ENCODE measurements at places on chromosomes 1 and 21.

GRCh38 chr1:170556917-170557316, 25.0 kb downstream of the GORAB start:
- H3K4me3 ChIP-seq, result no peak overlapping the region
- H3K4me1 ChIP-seq, result no peaks in the 10 kb centered on the region
- H3K36me3 ChIP-seq, result peaks cover 9% of the 10 kb centered on the region
- no peak for DNase-seq

- no peak for DNase-seq
- H3K27me3 ChIP-seq, result no peaks in the 10 kb centered on the region
- H3K4me3 ChIP-seq, result no peak overlapping the region
- H3K27ac ChIP-seq, result no peak overlapping the region
- H3K4me1 ChIP-seq, result no peaks in the 10 kb centered on the region
- no peaks in the 10 kb centered on the region for H3K36me3 ChIP-seq
These were observed 95.2 kb upstream of the MPC2 start for GRCh38 chr1:168032029-168032428.

DNA sequence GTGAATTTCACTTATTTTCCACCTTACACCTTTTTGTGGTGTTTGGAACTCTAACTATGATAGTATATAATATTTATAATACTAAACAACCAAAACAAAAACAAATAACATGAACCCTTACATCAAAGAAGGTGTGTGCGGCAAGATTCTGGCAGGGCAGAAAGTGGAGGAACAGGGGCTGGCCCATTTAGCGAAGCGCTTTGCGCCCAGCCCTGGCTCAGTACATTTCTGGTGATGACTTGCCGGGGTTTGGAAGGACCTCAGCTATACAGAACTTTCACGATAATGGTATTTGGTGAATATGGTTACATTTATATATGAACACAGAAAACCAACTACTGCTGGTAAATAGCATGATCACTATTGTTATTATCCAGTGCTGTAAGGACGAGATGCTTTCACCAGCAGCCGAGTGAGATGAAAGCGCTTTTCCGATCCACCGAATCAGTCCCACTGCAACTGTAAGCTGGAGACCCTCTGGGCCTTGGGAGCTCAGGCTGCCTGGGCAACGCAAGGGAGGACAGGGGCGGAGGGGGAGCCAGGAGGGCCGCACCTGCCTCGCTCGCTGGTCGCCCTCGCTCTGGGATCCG, 63.9 kb downstream of the CD247 start:
- no peak for DNase-seq
- no peak overlapping the region for H3K27ac ChIP-seq
- H3K36me3 ChIP-seq, result no peaks in the 10 kb centered on the region
- peak overlapping the region; percentile 68 for H3K4me3 ChIP-seq
- peaks cover 6% of the 10 kb centered on the region for H3K4me1 ChIP-seq

GRCh38 chr1:53656747-53657530, 82.0 kb downstream of the GLIS1 start:
- no peak overlapping the region for H3K4me3 ChIP-seq
- no peak for DNase-seq
- no peaks in the 10 kb centered on the region for H3K36me3 ChIP-seq
- H3K27ac ChIP-seq, result no peak overlapping the region
- peaks cover 10% of the 10 kb centered on the region for H3K27me3 ChIP-seq
- peaks cover 10% of the 10 kb centered on the region for H3K4me1 ChIP-seq

DNA sequence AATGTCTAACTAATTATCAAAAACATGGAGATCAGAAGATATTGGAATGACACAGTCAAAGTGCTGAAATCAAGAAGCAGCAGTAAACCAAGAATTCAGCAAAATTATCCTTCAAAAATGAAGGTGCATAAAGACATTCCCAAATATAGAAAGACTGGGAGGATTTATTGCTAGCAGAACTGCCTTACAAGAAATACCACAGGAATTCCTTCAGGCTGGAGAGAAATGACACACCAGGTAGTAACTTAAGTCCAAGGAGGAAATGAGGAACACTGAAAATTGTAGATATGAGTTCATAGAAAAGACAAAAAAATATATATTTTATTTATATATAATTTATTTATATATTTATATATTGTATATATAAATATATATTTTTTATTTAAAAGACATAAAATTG, 217.2 kb downstream of the RPS6KC1 start:
- no peak for DNase-seq
- H3K36me3 ChIP-seq, result no peaks in the 10 kb centered on the region
- no peak overlapping the region for H3K27ac ChIP-seq
- no peaks in the 10 kb centered on the region for H3K27me3 ChIP-seq

DNA sequence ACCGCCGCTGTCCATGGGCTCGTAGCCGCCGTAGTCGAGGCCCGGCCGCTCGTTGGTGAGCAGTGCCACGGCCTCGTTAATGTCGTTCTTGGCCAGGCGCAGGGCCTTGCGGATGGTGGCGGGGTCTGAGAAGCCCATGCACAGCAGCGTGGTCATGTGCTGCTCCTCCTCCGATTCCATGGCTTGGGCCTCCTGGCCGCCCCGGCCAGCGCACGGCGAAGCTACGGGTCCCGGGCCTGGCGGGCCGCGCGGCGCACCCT, 300 bp downstream of the USP24 start:
- peak overlapping the region; percentile 90 for H3K27ac ChIP-seq
- peak overlapping the region; percentile 98 for H3K4me3 ChIP-seq
- no peaks in the 10 kb centered on the region for H3K27me3 ChIP-seq
- peaks cover 55% of the 10 kb centered on the region for H3K4me1 ChIP-seq
- no peaks in the 10 kb centered on the region for H3K36me3 ChIP-seq

DNA sequence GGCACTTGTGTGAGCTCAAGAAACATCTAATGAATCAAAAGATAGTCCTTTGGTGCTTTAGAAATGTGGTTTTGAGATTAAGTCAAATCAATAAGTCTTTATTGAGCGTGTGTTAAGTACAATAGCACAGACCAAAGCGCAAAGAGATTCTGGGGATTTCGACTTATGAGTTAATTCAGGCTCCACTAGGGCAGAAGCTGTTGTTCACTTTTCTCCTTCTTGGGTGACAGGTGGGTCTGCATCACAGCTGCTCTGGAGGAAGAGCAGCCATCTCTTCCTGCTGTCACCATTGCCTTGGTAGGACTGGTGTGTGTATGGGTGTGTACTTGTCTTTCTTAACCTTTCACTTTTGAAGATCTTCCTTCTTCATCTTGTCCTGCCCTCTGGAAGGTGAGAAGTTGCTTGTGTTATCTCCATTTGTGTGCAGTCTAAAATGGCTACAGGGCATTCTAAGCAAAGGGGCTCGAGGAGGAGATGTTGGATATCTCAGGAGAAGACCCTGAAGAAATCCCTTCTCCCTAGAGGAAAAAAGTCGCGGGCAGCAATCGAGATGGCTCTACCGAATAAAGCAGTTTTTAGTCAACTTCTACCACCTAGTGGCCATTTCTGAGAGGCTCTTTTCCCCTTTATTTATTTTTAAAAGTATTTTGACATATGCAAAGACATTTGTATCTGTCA, 22.9 kb upstream of the DISC1 start:
- H3K4me1 ChIP-seq, result peaks cover 12% of the 10 kb centered on the region
- peak; percentile 69 for DNase-seq
- H3K27ac ChIP-seq, result peak overlapping the region; percentile 9
- no peaks in the 10 kb centered on the region for H3K27me3 ChIP-seq
- peak overlapping the region; percentile 77 for H3K4me3 ChIP-seq
- H3K36me3 ChIP-seq, result no peaks in the 10 kb centered on the region

DNA sequence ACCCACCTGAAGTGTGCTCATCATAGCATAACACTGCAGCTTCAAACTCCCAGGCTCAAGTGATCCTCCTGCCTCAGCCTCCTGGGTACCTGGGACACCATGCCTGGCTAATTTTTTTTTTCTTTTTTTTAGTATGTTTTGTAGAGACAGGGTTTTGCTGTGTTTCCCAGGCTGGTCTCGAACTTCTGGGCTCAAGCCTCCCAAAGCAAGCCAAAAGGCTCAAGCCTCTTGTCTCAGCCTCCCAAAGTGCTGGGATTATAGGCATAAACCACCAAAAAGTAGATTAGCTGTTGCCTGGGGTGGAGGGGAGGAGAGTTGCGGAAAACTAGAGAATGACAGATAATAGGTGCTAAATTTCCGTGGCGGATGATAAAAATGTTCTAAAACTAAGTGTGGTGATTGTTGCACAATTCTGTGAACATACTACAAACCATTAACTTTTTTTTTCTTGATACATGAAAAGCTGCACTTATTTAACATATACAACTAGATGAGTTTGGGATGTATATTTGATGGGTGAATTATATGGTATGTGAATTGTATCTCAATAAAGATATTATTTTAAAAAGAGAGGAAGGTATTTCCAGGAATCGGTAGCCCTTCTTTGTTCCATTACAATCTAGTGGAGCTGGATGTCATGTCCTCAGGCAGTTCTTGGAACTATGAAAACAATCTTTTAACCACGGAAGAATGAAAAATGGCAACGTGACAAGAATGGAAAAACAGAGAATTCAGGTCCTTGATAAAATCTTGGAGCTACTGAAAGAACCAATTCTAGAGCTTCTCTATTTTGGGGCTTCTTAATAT, 27.3 kb upstream of the MED18 start:
- H3K4me1 ChIP-seq, result peaks cover 27% of the 10 kb centered on the region
- no peaks in the 10 kb centered on the region for H3K36me3 ChIP-seq
- no peak overlapping the region for H3K4me3 ChIP-seq
- no peak for DNase-seq
- H3K27me3 ChIP-seq, result no peaks in the 10 kb centered on the region

DNA sequence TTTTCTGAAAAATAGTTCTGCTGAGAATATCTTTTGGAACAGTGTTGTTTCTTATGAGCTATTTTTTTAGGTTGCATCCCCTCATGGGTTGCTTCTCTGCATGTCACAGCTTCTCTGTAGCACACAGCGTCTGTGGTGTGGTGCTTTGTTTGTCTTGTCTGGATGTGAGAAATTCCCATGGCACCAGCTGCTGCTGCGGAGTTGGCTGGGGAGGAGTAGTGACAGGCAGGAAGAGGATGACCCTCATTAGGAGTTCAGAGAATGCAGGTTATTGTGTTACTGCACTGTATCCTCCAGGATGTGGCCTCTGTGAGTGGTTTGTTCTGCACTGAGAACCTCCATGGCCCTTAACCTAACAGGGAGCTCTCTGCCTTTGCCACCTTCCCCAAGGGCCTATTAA, 64.8 kb downstream of the TSEN15 start:
- no peaks in the 10 kb centered on the region for H3K4me1 ChIP-seq
- no peaks in the 10 kb centered on the region for H3K36me3 ChIP-seq
- DNase-seq, result no peak

DNA sequence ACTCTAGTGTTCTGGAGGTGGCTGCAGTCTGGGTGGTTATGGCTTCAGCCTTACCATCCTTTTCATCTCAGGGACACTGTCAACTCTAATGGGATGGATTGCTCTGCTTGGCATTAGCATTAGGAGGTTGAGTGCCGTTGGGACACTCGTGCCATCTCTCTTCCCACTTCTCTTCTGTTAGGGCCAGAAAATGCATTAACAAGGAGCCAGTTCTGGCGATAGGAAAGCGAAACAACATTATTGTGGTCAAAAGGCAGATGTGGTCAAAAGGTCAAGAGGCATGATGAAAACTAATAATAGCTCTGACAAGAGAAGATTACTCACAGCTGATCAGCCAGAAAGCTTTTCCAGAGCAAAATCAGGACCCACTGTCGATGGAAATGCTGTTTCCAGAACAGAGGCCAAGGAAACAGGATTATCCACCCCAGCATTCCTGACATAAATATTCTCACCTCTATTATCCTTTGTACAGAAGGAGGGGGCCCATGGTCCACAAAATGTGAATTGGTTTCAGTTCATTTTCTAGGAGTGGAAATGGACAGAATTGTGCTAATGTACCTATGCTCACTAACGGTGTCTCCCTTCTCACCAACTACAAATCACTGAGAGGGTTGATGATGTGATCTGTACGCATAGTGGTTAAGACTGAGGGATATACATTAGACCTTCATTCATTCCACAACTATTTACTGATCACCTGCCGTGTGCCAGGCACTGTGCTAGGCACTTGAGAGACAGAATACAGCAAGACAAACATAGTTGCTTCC, 72.0 kb downstream of the ST6GALNAC5 start:
- H3K4me3 ChIP-seq, result no peak overlapping the region
- H3K4me1 ChIP-seq, result no peaks in the 10 kb centered on the region
- H3K27ac ChIP-seq, result no peak overlapping the region
- no peaks in the 10 kb centered on the region for H3K36me3 ChIP-seq

GRCh38 chr1:229897501-229897900, 169.5 kb upstream of the GALNT2 start:
- no peak overlapping the region for H3K27ac ChIP-seq
- H3K4me3 ChIP-seq, result no peak overlapping the region
- no peak for DNase-seq
- peaks cover 12% of the 10 kb centered on the region for H3K27me3 ChIP-seq
- no peaks in the 10 kb centered on the region for H3K36me3 ChIP-seq
- H3K4me1 ChIP-seq, result peaks cover 5% of the 10 kb centered on the region

GRCh38 chr1:53738205-53739108, 507 bp downstream of the GLIS1 start:
- H3K27ac ChIP-seq, result no peak overlapping the region
- H3K4me1 ChIP-seq, result peaks cover 22% of the 10 kb centered on the region
- H3K27me3 ChIP-seq, result peaks cover 5% of the 10 kb centered on the region
- no peaks in the 10 kb centered on the region for H3K36me3 ChIP-seq
- peak overlapping the region; percentile 58 for H3K4me3 ChIP-seq

DNA sequence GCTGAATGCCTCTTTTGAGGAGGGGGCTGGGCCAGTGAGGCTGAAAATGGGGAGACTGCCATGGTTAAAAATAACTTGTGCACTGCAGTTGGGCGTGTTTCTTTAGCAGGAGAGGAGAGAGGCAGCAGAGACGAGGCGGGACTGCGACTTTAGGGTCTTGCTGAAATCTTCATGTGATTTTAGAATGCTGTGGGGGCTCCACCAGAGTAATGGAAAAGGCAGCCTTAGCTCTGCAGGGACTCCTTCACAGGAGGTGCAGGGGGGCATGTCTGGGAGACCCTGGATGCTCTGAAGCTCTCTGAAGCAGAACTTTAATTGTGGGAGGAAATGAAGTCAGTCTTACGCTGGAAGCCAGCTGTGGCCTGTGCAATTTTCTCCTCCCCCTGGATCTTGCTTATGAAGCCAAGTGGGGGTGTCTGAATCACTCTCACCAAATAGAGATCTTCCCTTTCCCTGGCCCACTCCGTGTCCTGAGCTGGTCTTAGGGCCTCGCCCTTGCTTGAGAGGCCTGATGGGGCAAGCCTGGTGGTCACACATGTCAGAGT, 60.8 kb downstream of the NDUFS5 start:
- peaks cover 17% of the 10 kb centered on the region for H3K4me1 ChIP-seq
- no peak overlapping the region for H3K4me3 ChIP-seq
- no peaks in the 10 kb centered on the region for H3K36me3 ChIP-seq
- H3K27ac ChIP-seq, result no peak overlapping the region
- H3K27me3 ChIP-seq, result peaks cover 16% of the 10 kb centered on the region

All from HepG2 (cell line).